ENCODE measurements at places on chromosomes 13 and 19.

- DNase-seq = no peak
These were observed 933 bp downstream of the TFPT start for GRCh38 chr19:54114340-54115108.

DNA sequence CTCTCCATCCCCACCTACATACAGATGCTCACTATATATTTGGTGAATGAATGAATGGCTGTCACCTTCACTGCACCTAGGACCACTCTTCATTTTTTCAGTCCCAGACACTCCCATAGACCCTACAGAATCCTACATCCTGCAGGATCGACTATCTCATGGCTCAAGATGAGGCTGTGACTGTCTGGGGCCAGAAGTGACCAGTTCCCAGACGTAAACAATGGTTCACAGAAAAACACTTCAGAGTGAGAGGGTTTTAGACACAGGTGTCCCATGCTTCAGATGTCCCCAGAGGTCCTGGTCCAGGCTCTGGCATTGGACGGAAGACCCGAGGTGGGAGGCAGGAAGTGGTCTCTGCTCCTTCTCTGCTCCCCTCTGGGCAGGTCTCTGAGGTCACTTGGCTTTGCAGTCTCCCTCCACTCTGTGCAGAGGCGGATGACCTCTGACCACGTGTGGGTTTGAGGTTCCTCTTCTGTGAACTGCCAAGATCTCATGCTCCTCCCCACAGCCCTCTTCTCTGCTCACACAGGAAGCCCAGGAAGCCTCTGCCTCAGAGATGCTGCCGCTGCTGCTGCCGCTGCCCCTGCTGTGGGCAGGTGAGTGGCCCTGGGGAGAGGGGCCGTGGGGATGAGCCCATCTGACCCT lies 24.9 kb downstream of the SIGLEC7 start:
- no peak for DNase-seq

- no peak for DNase-seq
These were observed 60.9 kb downstream of the ACSBG2 start for GRCh38 chr19:6196361-6196760.

GRCh38 chr19:18319591-18320135 lies 3.2 kb downstream of the LSM4 start:
- DNase-seq = no peak

DNA sequence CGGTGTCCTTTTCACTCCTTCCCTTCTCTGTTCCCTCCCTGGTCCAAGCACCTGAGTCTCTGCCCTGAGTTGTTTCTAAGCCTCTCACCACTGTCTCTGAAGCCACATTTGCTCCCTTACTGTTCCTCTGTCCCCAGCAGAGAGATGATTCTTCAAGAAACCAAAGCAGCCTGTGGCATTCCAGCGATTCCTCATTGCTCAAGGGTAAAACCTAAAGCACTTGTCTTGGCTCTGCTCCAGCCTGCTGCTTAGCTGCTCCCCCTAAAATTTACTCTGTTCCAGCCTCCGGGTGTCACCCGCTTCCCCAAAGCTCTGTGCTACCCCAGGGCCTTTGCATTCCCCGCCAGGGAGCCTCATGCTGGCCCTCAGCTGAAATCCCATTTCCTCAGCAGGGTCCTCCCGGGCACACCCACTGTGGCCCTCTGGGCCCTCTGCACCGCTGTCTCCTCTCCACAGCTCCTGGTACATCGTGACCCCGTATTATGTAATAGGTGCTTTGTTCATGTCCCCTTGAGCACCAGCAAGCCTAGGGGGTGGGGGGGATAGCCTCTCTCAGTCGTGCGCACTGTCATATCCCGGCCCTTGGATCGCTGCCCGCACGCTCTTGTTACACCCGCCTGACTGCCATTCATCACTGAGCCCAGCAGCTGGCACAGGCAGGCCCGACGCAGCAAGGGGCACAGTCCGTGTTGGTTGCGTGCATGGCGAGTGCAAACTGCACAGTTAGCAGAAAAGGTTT lies 15.8 kb downstream of the TECR start:
- DNase-seq = no peak

DNA sequence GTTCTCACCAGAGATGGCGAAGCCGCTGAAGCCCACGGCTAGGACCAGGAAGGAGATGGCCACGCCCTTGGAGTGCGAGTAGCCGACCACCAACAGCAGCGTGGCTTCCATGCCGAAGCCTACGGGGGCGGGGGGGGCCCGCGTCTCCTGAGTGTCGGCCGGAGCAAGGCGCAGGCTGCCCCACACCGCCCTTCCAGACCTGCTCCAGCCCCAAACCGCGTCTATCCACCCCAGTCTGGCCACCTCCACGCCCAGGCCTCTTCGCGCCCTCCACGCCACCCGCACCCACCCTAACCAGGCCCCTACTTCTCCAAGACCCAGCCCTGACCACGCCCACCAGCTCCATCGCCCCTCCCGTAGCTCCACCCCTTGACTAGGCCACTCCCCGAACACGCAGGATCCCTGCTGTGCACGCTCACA lies 6.2 kb downstream of the GFY start:
- no peak for DNase-seq

DNA sequence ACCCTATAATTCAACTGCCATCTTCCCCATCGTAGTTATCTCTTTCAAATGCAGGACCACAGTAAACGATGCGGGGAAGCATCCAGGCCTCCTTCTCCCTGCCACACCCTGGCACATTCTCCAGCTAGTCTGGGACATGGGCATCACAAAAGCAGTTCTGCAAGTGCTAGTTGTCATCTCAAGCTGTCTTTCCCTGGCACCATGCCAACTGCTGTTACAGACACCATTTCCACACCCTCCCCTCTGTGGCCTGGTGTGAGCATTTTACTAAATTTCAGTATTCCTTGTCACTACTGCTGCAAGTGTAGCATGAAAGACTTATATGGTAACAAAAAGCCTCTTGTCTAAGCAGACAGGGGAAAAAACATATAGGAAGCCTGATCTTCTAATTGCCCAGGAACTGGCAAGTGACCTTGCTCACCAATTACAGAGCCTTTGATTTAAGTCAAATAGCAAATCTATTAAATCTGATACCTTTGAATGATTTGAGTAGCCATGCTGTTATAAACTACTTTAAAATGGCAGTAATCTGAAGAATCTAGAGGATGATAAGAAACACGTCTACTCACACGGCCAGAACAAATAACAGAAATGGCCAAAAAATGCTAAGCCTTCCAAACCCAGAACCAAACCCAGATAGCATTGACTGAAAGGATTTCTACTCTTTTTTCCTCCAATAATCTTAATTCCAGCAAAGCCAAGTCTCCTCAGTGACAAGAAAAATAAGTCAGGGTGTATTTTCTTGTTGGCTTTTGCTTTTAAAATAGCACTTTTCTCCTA lies 179.0 kb downstream of the NUFIP1 start:
- no peak for DNase-seq

- DNase-seq = no peak
These were observed 1291.0 kb upstream of the SLC10A2 start for GRCh38 chr13:104357174-104357573.

DNA sequence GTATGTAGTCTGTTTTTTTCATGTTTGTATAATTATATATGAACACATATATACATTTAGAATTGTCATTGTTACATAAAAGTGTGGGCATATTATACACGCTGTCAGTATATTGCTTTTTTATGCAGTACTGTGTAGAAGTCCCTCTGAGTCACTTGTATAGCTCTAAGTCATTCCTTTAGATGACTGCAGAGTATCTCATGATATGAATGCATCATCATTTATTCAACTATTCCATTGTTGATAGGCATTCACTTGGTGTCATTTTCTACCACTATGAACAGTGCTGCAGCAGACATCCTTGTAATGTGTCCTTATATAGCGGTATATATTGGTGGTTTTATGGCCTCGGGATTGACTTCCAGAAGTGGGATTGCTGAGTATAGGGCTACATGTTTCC lies 15.3 kb downstream of the RFXAP start:
- DNase-seq = no peak

DNA sequence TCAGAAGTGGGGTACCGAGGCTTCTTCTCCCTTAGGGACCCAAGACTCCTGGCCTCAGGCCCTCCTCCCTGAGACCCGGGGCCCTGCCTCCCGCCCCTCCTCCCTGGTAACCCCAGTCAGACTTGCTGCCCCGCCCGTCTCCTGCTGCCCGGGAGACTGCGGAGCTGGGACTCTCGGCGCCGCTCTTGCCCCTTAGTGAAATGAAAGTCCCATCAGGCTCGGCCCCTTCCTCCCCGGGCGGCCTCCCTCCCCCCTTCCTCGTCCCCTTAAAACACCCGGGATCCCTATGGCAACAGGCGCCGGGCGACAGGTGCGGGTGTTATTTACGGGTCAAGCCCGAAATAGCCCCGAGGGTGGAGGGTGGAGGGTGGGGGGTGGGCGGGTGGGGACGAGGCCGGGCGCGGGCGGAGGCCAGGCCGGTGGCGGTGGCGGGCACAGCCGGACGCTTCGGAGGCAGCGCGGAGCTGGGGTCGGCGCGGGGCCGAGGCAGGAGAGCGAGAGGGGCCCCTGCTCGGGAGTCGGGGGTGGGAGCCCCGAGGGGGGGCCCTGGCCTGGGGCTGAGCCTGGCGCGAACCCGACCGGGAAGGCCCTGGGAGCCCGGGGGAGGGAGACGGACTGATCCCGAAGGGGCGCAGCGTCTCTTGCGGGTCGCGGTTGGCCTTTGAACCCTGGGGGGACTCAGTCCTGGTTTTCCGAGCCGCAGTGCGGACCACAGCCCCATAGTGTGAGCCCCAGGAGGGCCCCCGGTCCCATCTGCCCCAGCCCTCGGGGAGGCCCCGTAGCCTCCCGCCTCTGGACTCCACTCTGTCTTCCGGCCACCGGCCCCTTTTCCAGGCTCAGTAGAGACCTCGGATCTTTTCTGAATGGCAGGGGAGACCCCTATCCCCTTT lies at the start of gene CACNG6:
Gene CACNG6 (plus strand): TSS at position 414 of the 890 bp plus-strand sequence. CDS start 1,241 bp downstream, outside the sequence.
- DNase-seq = peak; percentile 77

DNA sequence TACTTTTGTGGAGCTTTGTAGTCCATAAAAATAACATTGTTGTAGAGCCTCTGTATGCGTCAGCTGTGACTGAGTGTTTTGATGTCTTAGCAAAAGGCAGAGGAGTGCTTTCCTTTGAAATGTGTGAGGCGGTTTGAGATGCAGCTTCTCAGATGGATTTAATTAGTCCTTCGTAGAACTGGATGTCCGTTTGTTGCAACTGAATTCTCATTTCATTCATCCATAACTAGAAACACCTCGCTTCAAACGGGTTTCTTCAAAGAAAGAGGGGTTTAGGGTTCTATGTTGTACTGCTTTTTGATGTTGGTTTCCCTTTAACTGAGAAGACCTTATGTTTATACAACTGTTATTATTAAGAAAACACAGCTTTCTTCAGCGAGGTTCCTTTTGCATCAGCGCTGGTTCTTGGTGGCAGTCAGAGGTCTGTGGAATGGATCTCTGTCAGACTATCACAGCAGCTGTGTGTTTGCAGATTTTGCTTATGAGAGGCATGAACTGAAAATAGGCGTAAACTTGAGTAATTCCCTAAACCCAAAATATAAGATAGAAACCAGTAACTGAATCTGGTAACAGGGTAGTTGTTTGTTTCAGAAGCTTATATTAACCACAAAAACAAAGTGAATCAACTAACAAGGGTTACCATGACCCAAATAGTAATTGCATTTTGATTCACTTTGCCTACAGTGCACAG lies 194.4 kb downstream of the GGACT start:
- no peak for DNase-seq

DNA sequence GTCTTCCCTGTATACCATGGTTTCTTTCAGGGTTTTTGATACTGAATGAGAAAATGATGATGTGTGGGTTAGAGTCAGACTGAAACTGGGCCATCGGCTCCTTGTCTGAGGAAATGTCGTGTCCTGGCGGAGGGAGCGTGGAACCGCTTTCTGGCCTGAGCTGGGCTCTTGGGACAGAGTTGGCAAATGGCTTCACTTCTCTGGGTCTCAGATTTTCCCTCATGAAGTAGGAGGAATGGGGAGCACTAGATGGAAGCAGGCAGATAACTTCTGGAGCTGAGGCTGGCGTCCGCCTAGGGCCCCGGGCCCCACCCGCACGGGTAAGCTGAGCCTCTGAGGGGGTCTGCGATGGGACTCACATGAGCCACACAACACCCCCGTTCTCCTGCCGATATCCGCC lies 133.3 kb upstream of the WASF3 start:
- no peak for DNase-seq

DNA sequence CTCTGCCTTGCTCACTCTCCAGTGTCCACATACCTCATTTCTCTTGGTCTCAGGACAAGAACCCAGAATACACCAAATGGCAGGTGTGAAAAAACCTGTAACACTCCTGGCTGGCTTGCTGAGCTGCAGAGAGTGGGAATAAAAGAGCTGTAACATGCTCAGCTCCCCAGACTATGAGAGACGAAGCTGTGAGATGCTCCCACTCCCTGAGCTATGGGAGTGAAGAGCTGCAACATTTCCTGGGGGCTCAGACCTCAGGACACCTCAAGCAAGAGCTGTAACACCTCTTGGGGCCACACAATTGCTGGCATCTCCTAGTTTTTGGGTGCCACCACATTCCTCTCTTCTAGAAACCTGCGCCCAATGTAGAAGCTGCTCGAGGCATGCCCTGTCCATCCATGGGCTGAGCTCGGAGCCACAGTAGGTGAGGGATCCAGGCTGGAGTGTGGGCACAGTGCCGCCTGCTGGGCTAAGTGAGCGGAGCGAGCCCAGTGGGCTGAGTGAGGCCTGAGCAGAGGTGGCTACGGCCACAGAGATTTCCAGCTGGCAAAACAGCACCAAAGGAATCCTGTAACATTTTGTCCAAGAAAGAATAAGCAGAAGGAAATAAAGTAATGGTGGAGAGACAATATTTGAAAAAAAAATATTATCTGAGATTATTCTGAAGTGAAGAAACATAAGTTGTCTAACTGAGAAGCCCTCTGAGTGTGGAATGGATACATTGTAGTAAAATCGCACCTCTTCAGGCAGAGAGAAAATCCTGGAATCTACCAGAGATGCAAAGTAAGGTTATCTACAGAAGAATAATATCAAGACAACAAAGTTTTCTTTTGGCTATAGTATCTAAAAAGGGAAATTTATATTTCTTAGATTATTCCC lies 186.2 kb upstream of the PCDH9 start:
- peak; percentile 38 for DNase-seq

DNA sequence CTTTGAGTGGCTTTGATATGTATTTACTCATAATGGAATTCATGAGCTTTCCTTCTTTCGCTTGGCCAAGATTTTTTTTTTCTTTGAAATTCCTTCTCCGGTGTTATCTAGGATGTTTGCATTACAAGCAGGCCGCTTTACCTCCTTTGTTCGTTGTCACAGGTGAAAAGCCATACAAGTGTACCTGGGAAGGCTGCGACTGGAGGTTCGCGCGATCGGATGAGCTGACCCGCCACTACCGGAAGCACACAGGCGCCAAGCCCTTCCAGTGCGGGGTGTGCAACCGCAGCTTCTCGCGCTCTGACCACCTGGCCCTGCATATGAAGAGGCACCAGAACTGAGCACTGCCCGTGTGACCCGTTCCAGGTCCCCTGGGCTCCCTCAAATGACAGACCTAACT lies 16.7 kb downstream of the KLF5 start:
- no peak for DNase-seq

GRCh38 chr19:13060233-13060963 lies 42.3 kb downstream of the LYL1 start:
- peak; percentile 56 for DNase-seq

All from H1 (cell line).